ENCODE measurements at places on chromosomes 6 and 20. TPM values are rescaled to one million over a fixed set of nuclear protein-coding genes. Genes with fewer than 3 reads are reported as not detected.

DNA sequence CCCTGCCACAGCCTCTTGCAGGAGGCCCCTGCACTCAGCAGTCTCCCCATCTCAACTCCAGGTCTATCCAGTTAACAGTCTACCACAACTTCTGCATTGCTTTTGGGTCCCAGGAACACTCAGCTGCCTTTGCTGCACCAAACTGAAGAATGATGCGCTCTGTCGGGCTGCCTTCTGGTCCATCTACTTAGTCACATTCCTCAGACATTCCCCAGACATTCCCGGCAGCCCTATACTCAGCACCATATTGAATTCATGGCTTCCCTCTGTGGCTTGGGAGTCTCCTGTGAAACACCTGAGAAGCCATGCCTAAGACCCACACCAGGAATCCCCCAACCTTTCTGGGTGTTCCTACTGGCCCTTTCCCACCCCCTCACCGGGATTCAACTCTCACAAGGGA, 99.6 kb upstream of the COL21A1 start:
- no peak for DNase-seq
- H3K4me3 ChIP-seq: no peak overlapping the region
- H3K27me3 ChIP-seq: no peaks in the 10 kb centered on the region
- no peaks in the 10 kb centered on the region for H3K4me1 ChIP-seq

TMC2 gene
- not detected for total RNA-seq

POLH gene
- 31.8 TPM for total RNA-seq

GRCh38 chr6:21270636-21271201, 322.8 kb upstream of the SOX4 start:
- H3K4me3 ChIP-seq: no peak overlapping the region
- H3K36me3 ChIP-seq: no peaks in the 10 kb centered on the region

- H3K27ac ChIP-seq: no peak overlapping the region
- no peak for DNase-seq
- H3K36me3 ChIP-seq: no peaks in the 10 kb centered on the region
- no peaks in the 10 kb centered on the region for H3K4me1 ChIP-seq
- H3K4me3 ChIP-seq: no peak overlapping the region
Observed at GRCh38 chr20:1987826-1988225, 6.0 kb downstream of the PDYN start.

DNA sequence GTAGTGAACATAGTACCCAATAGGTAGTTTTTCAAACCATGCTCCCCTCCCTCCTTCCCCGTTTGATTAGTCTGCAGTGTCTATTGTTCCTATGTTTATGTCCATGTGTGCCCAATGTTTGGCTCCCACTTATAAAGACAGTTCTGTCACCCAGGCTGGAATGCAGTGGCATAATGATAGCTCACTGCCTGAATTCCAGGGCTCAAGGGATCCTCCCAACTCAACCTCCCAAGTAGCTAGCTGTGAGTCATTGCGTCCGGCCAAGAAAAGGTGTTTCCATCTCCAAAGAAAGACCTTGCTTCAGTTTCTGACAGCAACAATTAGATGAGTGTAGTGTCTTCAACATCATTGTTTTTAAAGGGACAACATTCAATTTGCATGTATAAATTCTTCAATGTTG, 131.1 kb upstream of the CEP162 start:
- no peaks in the 10 kb centered on the region for H3K4me1 ChIP-seq
- H3K27ac ChIP-seq: no peak overlapping the region
- no peaks in the 10 kb centered on the region for H3K36me3 ChIP-seq
- no peak for DNase-seq
- no peak overlapping the region for H3K4me3 ChIP-seq

Data from K562 (cell line).